ENCODE measurements at places on chromosomes 5 and 9. TPM values are rescaled to one million over a fixed set of nuclear protein-coding genes. Genes with fewer than 3 reads are reported as not detected.

- DNase-seq = no peak
These were observed 29.5 kb downstream of the TTC39B start for GRCh38 chr9:15277400-15278090.

GRCh38 chr9:37121881-37122280 lies 1.5 kb downstream of the ZCCHC7 start:
- DNase-seq = no peak

DNA sequence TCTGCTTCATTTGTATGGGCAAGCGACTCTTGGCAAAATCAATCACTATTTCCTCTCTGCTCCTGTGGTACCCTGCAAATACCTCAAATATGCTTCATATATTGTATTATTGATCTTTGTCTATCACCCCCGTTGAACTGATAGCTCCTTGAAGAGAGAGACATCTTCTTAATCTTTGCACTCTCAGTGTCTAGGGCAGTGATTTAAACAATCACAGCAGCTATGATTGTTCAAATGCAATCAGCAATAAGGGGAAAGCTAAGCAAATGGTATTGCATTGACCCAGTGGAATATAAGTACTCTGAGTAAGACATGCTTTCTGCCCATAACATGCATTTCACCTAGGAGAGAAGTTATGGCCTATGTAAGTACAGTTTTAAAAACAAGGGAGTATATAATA lies 90.2 kb downstream of the SUSD1 start:
- no peak for DNase-seq

Gene RAI14
- total RNA-seq = 17.8 TPM

- DNase-seq = no peak
These were observed 141.5 kb downstream of the TRPM3 start for GRCh38 chr9:70979966-70980365.

- DNase-seq = no peak
These were observed 157.9 kb upstream of the TAS2R1 start for GRCh38 chr5:9787861-9788600.

Gene ADRB2
- total RNA-seq = 32.1 TPM

Gene AGXT2
- not detected for total RNA-seq

Gene PCDHGA5
- 3.1 TPM for total RNA-seq

Gene ARL15
- total RNA-seq = 27.7 TPM

Gene FREM1
- total RNA-seq = 1.3 TPM

Gene CAVIN4
- total RNA-seq = 0.74 TPM

- no peak for DNase-seq
These were observed 179.1 kb downstream of the SLIT3 start for GRCh38 chr5:169121630-169122420.

GRCh38 chr9:15268317-15268716 lies 38.7 kb downstream of the TTC39B start:
- no peak for DNase-seq
